ENCODE measurements at places on chromosomes 11 and 22.

GRCh38 chr11:128483211-128483788 is 104.1 kb downstream of the ETS1 start:
- peak; percentile 60 for DNase-seq

GRCh38 chr22:44438056-44438455 is 60.0 kb downstream of the RTL6 start:
- no peak for DNase-seq

DNA sequence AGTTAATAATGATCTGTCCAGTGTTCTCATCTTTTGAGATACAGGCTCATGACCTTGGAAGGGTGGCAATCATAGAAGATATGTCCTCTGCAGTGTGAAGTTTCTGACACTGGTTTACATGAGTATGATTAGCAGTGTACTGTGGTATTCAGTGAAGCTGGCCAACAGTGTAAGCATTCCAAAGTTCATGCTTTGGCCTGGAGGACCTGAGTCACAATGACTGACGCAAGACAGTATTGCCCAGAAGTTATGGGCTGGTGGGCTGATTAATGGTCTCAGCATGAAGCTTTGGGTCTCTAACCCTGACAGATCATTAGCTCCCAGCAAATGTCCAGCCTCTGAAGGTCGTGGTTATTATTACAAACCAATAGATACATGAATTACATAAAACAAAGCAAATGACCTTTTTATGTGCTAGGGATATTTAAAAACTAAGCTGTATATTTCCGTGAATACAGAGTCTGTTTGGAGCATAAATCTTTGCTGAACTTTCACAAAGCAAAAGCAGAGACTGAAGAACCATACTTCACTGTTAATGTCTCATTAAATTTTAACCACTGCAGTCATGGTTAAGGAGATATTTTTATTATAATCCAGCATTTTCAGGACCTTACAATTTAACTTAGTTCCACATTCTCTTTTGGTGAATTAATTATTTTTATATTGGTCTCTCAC is 28.3 kb upstream of the USP47 start:
- no peak for DNase-seq

DNA sequence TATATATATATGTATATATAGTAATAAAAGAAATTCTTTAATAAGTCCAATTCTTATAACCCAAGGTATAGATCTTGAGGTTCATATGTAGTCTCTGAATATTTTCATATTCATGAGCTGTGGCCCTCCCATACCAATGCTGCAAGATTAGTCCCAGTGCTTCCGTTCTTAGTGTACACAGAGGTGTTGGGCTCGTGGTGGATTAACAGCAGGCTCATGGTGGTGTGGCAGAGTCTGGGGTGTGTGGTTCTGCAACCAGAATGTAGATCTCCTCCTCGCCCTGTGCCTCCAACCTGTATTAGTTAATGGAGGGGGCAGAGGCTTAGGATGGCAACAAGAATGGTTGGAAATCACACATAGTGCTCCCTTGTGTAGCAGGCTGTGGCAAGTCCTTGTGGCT is 16.8 kb downstream of the PRDM10 start:
- DNase-seq, result no peak

GRCh38 chr11:109519253-109519652 is 97.3 kb downstream of the C11orf87 start:
- DNase-seq, result no peak

- no peak for DNase-seq
Measured at GRCh38 chr22:38963872-38964271, 6.5 kb downstream of the APOBEC3A start.

GRCh38 chr11:27215471-27216269 is 147.3 kb downstream of the CCDC34 start:
- no peak for DNase-seq

GRCh38 chr11:33187998-33188722 is 26.9 kb upstream of the CSTF3 start:
- peak; percentile 29 for DNase-seq
